ENCODE measurements at places on chromosomes 11 and 22.
A peak's percentile ranks its signal among the peaks of the same experiment; 100 is the strongest.

GRCh38 chr11:70290361-70291065, 20.0 kb downstream of the PPFIA1 start:
- DNase-seq, result no peak

DNA sequence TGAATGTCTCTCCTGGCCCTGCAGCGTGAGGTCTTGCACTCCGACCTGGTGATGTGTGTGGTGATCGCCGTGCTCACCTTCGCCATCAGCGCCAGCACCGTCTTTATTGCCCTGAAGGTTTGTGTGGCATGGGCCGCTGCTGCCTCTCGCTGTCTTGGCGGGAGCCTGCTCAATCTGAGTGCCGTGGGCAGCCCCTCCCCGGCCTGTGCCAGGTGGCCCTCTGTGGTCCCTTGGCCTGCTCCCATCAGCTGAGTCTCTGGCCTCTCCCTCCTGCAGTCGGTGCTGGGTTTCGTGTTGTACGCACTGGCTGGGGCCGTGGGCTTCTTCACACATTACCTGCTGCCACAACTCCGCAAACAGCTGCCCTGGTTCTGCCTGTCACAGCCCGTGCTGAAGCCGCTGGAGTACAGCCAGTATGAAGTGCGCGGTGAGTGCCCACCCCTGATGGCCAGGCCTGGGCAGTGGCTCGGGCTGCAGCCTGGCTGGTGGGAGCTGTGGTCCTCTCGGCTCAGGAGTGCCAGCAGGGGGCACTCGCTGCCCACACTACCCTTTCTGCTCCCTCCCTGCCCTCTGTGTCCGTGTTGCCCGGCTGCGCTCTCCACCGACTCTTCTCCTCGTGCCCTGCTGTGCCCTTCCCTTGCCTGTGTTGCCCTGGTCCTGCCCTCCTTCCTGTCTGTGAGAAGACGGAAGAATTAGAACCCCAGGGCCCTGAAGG, 10.2 kb downstream of the PCNX3 start:
- DNase-seq, result peak; percentile 51

DNA sequence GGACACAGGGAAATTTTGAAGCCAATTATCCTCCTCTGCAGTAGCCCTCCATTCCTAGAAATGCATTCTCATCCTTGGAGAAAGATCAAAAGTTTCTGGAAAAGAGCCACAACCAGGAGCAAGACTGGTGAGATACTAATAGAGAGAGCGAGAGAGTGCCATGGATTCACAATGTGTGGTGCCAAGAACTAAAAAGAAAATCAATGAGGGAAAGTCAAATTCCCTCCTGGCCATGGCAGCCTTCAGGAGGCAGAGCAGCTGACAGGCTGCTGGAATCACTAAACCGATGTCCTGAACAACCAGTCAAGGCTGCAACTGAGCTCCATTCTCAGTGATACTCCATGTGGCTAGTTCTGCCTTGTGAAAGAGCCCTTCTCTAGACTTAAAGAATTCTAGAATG, 561.0 kb downstream of the SOX6 start:
- DNase-seq, result no peak

DNA sequence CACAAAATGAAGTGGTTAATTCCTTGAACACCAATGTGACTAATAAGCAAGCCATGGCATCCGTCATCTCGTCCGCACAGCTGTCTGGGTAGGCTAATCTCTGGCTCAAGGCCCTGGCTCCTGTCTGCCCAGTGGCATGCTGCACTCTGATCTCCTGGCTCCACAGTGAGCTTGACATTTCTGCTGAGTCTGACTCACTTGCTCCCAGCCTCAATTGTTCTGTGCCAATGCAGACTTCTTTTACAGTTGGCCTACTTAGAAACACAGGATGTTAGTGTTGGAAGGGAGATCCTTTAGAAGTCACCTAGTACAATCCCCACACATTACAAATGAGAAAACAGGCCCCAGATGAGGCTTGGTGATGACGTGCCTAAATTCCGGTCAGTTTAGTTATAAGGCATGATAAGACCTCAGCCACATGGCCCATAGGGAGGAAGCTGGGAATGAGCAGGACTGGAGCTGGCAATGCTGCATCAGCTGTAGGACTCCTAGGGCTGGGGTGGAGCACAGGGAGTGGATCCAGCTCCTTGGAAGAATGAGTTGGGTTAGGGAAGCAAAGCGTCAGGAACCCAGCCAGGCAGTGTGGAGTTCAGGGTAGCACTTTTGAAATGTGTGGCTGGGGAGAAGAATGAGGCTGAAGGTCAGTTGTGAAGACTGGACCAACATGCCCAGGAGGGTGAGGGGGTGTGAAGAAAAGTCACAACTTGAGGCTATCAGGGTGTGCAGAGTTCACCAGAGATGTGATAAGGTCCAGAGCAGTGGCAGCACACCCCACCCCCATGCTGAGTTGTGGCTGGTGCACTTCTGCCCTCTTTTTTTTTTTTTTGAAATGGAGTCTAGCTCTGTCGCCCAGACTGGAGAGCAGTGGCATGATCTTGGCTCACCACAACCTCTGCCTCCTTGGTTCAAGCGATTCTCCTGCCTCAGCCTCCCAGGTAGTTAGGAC, 70.2 kb upstream of the EED start:
- peak; percentile 28 for DNase-seq

- no peak for DNase-seq
Measured at GRCh38 chr11:125407046-125407445, 89.0 kb downstream of the FEZ1 start.

DNA sequence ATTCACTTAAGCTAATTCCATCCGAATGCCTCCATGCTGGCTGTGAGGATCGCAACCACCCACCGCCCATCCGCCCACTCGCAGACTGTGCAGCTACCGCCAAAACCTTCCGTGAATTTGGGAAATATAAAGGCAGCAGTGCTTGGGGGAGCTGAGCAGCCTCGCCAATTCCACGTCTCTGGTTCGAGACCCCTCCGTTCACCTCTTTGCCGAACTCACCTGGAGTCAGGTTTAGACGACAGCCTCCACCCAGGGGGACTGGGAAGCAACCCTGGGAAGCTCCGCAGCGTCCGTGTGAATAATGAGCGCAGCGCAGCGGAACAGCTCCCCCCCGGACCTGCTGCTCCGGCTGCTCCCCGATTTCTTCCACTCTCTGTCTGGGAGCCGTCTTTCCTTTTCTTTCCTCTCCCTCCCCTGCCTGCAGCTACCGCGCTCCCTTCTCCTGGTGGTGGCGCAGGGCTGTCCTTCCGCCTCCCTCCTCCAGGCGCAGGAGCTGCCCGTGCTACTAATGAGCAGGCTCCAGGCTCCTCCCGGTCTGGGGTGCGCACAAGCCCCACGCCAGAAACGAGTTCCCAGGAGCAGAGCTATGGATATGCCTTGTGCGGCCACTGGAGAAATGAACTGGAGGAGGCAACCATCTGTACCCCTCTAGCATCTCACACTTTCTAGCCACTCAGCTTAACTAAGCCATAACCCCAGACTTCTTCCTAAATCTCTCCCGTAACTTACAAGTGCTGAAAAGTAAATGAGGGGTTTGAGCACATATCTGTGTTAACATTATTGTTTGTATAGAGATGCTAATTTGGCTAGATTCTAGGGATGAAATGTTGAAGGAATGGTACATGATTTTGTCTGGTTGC, 107.3 kb downstream of the XKR3 start:
- DNase-seq, result no peak

GRCh38 chr11:92767416-92767815, 202.0 kb upstream of the MTNR1B start:
- no peak for DNase-seq

- no peak for DNase-seq
Measured at GRCh38 chr11:128532016-128532571, 55.3 kb downstream of the ETS1 start.

GRCh38 chr22:27715106-27715505, 86.5 kb downstream of the MN1 start:
- no peak for DNase-seq

DNA sequence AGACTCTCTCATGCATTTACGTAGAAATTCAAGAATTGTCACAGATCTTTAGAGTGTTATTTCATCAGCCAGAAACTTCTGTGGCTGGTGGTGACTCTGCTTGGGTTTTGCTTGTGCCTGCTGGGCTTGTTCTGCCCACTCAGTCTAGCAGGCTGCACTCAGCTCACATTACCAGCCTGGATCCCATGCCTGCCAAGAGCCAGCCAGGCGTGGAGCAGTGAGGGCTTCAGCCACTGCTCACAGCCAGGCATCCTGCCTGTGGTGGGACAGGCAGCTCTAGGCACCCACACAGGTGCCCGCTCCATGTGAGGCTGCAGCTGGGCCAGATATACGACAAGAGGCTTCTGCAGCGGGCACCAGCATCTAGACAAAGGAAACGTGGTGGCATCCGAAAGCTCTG, 1213.3 kb upstream of the RAG2 start:
- DNase-seq, result no peak

GRCh38 chr11:4030197-4030596, 64.4 kb upstream of the RRM1 start:
- DNase-seq, result no peak

- no peak for DNase-seq
Measured at GRCh38 chr11:10201343-10201742, 92.7 kb downstream of the SBF2 start.

DNA sequence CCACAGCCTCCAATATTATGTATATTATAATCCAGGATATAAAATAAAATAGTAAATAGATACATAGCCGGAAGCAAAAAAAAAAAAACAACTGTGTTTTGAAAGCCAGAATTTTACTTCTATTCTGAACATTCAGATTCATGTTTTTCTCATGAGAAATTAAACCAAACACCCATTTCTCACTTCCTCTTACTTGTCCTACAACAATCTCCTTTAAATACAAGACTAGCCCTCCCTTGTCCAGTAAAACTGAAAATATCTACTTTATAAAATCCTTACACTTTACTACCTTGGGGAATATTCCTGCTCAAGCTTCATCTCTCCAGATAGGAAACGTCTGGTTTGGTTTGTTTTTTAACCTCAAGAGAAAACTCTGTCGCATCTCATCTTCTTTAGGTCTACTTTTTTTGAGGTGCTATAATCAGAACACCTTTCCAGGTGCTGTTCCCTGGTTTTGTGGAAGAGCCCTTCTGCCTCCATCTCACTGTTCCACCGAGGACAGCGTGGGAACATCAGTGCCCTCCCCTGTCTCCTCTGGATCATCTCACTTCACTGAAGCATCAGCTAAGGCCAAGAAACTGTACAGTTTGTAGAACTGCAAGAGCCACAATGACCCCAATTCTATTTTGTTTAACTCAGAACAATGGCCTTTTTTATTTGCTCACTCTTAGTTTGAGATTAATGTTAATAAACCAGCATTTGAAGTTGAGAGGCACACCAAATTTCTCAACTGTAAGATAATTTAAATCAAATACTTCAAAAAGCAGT, 82.0 kb upstream of the ARHGAP32 start:
- no peak for DNase-seq

DNA sequence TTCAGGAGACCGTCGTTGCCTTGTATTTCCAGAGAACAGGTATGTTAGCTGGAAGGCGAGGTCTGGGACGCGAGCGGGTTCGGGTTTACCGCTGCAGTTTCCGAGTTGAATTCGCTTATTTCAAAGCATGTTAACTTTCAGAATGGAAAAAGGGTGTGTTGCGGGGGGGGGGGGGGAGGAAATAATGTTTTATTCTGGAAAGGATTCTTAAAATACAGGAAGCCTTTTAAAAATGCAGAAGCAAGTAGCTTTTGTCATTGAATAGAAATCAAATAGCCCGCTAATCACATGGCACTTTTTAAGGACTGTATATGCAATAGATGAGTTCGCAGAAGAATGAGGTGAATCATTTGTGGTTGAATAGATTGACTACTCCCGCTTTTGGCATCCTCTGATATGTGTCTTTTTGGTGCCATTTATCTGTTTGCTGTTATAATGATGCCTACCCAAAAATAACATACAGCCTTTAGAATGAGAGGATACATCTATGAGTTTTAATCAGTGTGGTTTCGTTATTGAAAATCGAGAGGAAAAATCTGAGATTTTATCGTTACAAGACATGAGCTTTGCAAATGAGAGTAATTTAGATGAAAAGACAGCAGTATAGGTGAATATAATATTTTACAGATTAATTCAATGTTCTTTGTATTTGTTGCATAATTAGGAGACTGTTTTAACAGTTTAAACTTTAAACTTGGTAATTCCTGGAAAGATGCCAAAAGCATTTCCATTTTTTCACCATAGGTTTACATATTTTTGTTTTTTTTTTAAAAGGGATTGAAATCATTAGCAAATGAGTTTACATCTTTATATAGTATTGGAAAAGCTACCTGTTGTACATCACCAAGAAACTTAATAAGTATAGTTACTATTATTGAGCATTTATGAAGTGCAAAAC, 1.7 kb downstream of the PDE3B start:
- DNase-seq, result peak; percentile 28

DNA sequence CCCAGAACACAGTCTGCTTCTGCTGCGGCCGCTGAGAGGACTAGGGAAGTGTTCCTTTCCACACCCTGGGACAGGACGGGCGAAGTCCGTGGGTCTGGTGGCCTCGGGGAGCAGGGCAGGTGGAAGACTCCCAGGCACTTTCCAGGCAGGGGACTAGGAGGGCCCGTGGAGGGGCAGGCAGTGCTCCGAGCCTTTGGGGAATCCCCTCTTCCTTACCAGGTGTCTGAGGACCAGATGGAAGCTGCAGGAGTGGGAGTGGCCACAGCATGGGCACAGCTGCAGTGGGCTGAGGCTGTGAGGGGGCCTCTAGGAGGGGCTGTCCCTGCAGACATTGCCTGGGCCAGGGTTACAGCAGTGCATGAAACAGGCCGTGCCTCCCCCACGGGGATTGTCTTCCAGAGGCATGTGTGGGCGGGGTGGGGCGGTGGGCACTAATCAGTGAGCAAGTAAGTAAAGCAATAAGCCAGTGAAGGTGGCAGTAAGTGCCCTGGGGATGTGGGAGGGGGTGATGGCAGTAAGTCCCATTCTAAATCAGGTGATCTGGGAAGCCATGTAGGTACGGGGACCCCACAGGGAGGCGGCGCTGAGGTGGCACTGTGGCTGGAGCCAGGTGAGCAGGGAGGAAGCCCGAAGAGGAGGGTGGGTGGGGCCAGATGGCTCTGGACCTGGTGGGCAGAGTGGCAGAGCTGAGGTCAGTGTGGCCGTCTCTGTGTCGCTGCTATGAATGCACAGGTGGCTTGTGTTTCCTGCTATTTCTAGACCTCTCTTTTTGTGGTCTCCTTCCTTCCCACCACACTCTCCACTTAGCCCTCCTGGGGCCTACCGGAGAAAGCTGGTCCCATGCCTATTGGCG, 66.4 kb downstream of the CTTN start:
- no peak for DNase-seq
